ENCODE measurements at places on chromosomes 6 and 20.
A peak's percentile ranks its signal among the peaks of the same experiment; 100 is the strongest.

DNA sequence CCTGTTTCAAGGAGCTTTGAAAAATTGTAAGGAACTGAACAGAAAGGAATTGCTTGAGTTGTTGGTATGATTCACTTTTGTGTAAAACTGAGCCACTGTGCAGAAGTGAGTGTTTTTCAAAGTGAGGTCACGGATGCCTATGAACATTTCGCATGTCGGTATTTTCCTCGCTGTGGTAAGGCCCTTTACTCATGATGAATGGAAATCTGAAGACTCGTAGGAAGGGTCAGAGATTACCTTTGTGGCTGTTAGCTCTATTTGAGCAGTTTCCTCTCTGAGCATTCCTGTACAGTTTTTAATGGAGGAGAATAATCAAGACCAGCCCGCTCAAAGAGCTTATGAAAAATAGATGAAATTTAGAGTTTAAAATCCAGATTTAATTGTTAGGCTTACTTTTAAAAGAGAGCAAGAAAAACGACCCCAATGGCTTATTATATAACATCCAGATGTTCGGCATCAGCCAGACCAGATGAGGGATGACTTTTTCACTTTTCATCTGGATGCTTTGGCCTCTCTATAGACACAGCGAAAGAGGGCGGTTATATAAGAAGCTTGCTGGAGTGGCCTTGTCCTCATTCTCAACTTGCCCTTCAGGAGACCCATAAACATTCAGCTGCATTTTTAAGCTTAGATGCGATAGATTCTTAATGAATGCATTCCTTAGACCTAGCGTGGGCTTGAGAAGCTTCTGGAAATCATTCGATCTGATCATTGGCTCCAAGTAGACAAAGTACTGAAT, 99.5 kb downstream of the CD83 start:
- no peak for DNase-seq

DNA sequence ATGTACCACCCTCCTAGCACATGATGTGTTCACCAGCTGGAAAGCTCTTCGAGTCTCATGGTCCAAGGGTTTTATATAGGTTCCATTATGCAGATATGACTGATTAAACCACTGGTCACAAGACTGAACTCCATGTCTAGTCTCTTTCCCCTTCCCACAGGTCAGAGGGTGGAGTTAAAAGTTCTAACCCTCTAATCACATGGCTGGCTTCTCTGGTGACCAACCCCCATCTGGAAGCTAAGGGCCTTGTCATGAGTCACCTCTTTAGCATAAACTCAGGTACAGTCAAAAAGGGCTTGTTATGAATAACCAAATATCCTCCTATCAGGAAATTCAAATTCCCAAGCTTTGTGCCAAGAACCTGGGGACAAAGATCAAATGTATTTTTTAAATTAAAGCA, 52.0 kb upstream of the KLHL31 start:
- DNase-seq, result no peak

DNA sequence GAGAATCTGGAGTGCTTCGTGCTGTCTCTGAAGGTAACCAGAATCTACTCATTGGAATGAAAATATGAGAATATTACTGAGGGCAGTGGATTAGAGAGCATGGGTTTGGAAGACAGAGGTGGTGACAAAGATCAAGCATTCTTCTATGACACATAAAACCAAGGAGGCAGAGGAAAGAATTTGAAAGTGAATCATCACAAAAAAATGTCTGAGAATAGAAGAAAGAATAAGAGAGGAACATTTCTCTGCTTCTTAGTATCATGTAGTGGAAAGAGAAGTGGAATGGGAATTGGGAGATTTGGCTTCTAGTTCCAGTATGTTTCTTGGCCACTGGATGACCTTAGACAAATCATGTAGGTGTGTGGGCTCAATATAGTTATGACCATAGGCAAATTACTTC, 474.0 kb downstream of the TFAP2B start:
- peak; percentile 44 for DNase-seq

DNA sequence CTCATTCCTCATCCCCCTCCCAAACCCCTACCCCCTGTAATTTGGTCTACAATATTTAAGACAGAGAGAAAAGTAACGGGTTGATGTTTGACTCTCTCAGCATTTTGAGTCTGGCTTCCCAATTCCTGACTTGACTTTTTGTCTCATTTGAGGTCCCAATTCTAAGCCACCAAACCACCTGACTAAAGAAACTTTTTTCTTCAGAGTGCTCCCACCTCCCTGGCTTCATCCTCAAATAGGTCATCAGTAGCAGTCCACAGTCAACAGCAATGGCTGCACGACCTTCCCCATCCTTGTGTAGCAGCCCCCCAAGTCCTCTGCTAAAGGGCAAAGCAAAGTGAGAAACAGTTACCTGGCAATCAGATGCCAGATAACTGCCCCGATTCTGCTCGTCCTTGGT, 1.8 kb downstream of the PLEKHG1 start:
- DNase-seq, result no peak

- DNase-seq, result no peak
These were observed 158.3 kb upstream of the JAG1 start for GRCh38 chr20:10832141-10832540.

- DNase-seq, result no peak
These were observed 743.3 kb upstream of the CHD6 start for GRCh38 chr20:42361402-42361970.

DNA sequence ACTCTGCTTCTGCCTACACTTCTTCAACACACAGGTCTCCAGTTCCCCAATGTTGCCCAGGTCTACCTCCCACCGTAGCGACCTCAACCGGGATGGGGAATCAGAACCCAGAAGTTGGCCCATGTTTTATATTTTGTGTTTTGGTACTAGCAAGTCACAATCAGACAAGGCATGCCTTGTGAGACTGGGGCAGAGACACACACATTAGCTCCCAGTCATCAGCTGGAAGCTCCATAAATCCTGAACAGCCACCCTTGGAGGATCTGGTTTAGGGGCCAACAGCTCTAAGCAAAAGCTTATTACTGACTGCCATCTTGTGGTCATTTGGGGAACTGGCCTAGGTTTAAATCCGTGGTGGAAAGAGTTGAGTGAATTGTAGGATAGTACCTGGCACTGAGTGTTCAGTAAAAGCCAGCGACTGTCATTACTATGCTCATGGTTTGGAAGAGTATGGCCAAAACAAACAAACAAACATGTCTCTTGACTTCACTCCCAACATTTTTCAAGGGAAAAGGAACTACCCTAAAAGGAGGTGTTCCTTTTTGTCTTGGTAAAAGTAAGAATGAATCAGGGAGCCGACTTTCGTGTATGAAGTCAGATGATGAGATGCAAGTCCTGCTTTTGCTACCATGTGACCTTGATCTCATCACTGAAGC, 40.5 kb downstream of the PIM1 start:
- DNase-seq, result peak; percentile 85

DNA sequence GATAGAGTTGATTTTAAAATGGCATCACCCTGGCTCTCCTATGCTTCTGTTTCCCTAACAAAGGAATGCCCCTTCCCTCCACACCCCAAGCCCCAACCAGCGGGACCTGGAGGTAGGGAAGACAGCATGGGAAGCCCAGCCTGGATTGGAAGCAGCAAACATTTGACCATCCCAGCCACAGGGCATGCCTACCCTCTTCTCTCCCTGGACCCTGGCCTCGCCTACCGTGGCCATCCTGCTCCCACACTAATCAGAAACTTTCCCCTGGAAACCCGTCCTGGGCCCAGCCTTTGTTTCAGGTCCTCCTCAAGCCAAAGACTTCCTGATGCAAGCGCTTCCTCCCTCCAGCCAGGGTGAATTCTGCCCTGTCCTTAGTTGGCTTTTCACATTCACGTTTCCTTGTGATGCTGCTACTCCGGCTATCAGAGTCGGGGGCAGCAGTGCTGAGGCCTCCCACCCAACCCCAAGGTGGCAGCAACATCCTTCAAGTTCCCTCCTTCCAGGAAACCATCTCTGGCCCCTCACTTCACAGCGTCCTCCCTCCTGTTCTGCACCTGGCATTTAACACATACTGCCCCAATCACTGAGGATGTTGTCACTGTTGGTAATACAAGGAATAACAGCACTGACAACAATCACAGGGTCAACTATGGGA, 18.2 kb upstream of the ANGPT4 start:
- no peak for DNase-seq

- no peak for DNase-seq
These were observed 3.6 kb upstream of the PGBD1 start for GRCh38 chr6:28277746-28278145.

DNA sequence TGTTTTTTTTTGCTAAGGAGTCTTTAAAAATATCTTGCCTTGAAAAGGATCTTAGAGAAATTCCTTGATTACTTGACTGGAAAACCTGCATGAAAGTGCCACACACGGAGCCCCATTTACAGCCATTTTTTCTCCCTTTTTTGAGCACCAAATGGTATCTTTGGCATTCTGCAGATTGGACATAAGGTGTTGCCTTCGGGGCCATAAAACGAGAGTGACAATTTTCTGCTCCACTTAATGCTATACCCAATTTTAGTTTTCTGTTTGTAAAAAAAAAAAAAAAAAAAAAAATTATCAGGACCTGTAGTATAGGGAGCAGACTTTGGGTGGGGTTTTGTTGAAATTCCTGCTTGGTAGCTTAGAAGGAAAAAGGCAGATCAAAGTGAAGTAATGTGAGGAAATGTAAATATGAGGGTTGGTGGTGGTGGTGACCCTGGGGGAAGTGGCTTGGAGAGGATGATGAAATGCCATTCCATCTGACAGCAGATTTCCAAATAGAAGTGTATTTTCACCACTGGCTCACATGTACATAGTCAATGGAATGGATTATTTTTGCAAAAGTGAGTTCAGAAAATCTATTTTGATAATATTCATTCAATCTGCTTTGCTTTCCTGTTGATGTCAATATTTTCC, 212.1 kb upstream of the SOX4 start:
- DNase-seq, result peak; percentile 21

DNA sequence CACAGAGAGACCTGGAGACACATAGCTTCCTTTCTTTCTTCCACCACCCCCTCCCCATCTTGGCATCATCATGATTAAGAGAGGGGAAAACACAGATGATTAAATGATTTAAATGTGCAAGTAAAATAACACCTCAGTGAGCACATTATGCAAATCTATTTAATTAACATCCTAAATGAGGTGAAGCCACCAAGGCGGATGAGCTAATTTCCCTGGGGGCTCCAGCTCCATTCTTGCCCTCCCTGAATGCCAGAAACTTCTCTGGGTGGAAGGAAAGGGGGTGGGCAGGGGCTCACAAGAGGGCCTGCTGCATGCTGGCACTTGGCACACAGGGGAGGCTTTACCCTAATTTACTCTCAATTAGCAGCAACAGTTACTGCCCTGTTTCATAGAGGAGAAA, 32.5 kb upstream of the TGM2 start:
- DNase-seq, result no peak

DNA sequence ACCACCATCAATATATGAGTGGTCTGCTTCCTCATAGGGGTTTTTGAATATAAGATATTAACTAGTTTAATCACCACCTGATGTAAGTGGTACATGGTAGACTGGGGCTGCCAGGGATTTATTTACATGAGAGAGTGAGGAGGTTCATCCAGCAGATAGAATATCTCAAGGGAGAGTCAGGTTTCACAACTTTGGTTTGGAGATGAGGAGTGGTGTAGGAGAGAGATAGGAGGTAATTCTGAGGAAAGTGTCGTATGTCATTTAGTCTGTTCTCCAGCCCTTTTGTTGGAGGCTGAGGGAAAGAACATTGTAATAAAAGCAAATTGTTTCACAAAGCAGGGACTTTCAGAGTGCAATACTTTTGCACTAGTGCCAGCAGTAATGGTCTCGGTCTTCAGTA, 16.8 kb downstream of the L3MBTL3 start:
- DNase-seq, result no peak

DNA sequence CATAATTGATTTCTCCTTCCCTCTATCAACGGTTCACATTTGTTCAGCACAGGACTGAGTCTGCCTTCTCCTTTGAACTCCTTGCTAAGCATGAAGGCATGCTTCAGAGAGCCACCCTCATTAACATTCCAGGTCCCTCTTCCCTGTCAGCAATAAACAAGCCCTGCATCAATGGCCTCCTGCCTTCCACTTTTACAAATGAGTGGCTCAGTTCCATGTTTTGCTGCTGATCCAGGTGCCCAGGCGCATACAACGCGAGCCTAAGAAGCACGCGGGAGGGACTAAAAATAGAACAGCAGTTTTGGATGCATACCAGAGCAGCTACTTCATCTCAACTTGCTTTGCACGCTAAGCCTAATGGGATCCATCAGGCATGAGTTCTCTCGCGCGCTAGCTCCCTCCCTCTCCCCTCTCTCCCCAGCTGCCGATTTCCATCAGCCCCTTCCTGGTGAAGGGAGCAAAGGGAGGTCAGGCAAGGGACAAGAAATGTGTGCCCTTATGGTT, 53.4 kb downstream of the TRAF3IP2 start:
- peak; percentile 87 for DNase-seq

GRCh38 chr20:15889061-15889460, 684.2 kb downstream of the KIF16B start:
- no peak for DNase-seq

GRCh38 chr6:130019326-130020072, 1.1 kb downstream of the L3MBTL3 start:
- DNase-seq, result peak; percentile 55

GRCh38 chr20:49482621-49483017, at the start of gene KCNB1:
KCNB1 (minus strand) TSS chr20:49482668; CDS start chr20:49482480, 188 bp downstream.
- DNase-seq, result peak; percentile 87

DNA sequence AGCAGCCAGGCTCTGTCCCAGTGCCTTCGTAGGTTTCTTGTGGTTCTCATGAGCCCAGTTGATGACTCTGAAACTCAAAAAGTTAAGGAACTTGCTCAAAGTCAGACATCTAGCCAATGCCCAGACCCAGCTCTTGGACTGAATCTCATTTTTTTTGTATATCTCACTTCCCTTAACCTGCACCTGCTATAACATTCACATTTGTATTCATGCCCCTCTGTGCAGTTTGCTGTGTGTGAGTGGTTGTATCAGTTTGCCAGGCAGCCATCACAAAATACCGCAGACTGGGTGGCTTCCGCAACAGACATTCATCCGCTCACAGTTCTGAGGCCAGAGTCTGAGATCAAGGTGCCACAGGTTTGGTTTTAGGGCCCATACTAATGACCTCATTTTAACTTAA, 49.9 kb downstream of the IPCEF1 start:
- no peak for DNase-seq

DNA sequence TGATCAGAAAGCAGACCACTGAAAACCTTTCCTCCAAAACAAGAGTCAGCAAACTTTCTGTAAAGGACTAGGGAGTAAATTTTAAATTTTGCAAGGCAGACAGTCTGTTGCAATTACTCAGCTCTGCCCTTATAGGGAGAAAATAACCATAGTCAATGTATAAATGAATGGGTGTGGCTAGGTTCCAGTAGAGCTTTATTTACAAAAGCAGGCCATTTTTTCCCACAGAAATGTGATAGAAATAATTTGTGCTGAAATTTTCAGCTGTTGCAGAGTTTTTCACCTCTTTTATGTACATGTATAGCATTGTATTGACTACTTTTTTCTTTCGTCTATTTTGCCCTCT, 7.7 kb downstream of the AMD1 start:
- no peak for DNase-seq

GRCh38 chr6:106908386-106908840, 66.1 kb downstream of the CD24 start:
- no peak for DNase-seq

GRCh38 chr20:37980876-37981275, 52.4 kb downstream of the TTI1 start:
- no peak for DNase-seq

GRCh38 chr6:6058054-6058444, 51.3 kb upstream of the NRN1 start:
- no peak for DNase-seq

- no peak for DNase-seq
These were observed 267.9 kb upstream of the SASH1 start for GRCh38 chr6:148074738-148075137.

- DNase-seq, result no peak
These were observed 65.9 kb downstream of the CEBPB start for GRCh38 chr20:50256577-50256976.

- DNase-seq, result no peak
These were observed 274.9 kb upstream of the AGPAT4 start for GRCh38 chr6:161548713-161549296.

GRCh38 chr20:57388953-57389694, 2.1 kb upstream of the RBM38 start:
- peak; percentile 91 for DNase-seq
